Activated CD4-positive, alpha-beta T cell treated with anti-CD3 and anti-CD28 coated beads, Interleukin-2, amount 50 U/mL, for 4 hours (primary cell): ENCODE measurements at places on chromosomes 16 and 17.

DNA sequence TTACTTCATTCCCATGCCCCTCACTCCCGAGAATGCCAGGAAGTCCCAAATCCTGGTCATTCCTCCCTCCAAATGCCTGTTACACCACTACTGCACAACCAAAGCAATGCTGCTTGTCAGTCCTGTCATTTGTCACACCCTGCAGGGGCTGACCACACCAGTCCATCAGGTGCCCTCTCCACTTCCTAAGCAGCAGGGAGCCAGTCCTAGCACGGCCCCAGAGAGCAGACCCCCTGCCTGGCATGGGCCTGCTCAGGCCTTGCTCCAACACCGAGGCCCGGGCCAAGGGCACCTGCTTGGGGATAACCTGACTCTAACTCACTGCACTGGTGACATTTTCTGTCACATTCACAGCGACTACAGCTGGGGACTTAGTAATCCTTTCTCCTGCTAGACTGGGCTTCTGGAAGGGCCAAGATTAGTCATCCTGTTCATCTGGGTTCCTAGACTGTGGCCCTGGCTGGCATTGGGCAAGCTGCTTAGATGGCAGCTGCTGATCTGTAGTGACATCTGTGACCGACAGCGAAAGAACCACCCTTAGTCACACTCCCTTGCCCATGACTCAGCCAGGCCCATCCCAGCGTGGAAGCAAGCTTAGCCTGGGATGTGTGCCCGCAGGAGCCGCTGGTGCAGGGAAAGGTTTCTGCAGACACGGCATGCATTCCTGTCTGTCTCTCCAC, 5.4 kb downstream of the ALYREF start:
- no peak for DNase-seq

GRCh38 chr16:57743458-57743857, 7.9 kb downstream of the KATNB1 start:
- no peak for DNase-seq

- no peak for DNase-seq
Observed at GRCh38 chr16:12257926-12258561, 281.5 kb downstream of the SNX29 start.

GRCh38 chr17:75059369-75060345, 12.6 kb downstream of the KCTD2 start:
- no peak for DNase-seq

- DNase-seq: no peak
Observed at GRCh38 chr16:70679671-70680494, 6.0 kb downstream of the MTSS2 start.

DNA sequence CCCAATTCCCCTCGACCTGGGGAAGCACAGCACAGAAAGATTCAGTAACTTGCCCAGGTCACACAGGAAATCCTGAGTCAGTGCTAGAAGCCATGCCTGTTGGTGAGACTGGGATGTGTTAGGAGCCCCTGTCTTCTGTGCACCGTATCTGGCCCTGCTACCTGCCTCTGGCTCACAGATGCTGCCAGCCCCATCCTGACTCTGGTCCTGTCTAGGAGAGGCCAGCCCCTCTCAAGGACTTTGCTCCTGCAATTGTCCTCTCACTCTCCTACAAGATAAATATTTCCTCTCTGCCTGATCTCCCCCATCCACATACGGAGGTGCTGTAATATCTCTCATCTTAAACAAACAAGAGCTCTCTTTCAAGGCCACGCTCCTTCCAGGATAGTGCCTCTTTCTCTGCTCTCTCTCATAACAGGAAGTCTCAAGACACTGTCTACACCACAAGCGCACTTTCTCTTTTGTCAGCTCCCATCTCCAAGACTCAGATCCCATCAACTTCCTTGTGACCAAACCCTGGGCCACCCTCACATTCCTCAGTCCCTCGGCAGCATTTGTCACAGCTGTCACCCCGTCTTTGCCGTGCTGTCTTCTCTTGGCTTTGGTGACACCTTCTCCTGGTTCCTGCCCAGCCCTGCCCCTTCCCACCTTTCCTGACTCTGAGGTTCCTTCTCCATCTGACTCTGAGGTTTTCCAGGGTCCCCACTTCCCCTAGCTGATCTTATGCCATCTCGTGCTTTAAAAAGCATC, 1.9 kb downstream of the SLC13A2 start:
- DNase-seq: no peak

DNA sequence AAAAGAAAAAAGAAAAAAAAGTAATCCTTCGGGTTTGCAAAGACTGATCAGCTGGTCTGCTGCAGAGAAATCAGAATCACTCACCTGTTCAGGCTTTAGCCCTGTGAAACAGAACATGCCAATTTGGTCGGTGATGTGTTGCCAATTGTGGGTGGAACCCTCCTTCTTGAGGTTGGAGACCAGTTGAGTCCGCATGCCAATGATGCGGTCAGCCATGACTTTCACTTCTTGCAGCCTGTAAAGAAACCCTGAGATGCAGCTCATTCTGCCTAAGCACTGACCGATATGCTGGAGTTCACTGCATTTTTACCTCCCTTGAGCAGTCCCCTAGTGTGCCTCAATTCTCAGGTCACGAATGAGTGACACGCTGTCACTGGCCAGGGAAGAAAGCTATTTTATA, 24.8 kb upstream of the SLC38A7 start:
- DNase-seq: no peak

DNA sequence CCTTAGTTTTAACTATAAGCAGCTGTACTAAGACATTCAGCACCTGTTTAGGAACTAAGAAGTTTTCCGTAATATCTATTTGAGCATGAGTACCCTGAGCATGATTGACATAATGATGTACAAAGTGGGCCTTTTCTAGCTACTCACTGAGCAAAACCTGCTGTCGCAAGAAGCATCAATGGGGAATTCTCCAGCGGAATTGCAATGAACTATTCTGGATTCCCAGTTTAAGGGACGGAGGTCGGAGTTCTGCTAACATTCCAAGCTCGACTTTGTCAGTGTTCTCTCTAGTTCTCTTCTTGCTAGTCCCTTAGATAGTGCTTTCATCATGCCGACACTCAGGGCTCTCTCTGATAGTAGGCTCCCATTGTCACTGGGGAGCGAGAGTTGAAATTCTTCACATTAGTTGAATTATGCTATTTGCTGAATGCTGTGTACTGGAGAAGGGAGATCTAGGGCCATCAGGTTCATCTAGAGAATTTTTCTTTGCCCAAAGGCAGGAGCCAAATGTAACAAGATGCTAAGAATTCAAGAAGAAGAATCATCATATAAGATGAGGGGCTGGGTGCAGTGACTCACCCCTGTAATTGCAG, 40.2 kb upstream of the MYH2 start:
- no peak for DNase-seq

DNA sequence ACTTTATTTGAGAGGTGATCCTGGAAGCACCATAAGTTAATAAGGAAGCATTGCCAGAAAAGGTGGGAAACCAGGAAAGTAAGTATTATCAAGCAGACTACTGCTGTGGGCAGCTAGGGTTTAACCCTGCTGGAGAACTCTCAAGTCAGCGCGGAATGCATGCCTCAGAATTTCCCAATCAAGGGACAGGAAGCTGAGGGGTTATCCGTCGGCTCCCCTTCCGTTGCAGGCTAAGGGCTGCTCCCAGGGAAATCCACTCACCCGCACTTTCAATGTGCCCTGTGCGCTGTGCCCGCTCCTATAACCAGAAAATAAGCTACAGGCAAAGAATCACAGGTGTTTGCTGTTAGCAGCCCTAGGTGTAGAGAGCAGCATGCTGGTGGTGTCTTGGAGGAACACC, 138.5 kb upstream of the CACNG3 start:
- no peak for DNase-seq
